ENCODE measurements at places on chromosomes 2 and 18.

GRCh38 chr2:235992024-235992423 lies 176.2 kb downstream of the GBX2 start:
- DNase-seq, result no peak

DNA sequence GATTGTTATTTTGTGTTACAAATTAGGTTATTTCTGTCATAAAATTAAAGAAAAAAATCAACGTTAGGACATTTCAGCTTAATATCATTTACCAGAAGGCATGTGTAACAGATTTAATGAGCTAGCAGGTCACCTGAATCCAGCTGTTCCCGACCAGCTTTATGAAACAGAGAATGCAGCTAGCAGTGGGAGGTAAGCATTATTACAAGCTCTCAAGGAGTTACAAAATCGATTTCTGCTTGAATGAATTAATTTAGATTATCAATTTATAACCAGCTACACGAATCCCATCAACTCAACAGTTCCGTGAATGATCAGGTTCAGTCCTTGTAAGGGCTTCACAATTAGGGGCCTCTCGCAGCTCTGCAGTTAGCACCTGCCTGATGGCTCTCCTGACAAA lies 211.9 kb downstream of the PTGR3 start:
- no peak for DNase-seq

- no peak for DNase-seq
Measured at GRCh38 chr2:48287976-48288375, 242.0 kb upstream of the STON1 start.

DNA sequence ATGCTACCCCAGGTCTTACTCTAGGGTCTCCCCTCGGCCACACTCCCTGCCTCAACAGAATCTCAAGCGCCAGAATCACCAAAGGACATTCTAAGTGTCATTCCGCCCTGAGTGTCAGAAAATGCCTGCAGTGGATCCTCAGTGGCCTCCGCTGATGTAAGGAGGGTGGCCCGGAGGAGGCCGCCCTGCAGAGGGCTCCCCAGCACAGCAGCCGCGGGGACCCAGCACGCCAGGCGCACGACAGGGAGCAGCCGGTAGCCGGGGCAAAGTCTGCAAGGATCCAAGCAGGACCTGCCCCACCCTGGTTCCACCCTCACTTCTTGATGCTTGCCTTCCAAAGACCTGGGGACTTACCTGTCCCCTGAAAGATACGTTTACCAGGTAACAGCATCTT lies 54.2 kb upstream of the ID2 start:
- no peak for DNase-seq

GRCh38 chr2:63903003-63903402 lies 61.3 kb downstream of the UGP2 start:
- no peak for DNase-seq

Measured in activated B cell treated with CpG ODN at 0.5 μM for 24 hours (primary cell).